ENCODE measurements at places on chromosomes 2 and 18. TPM values are rescaled to one million over a fixed set of nuclear protein-coding genes. Genes with fewer than 3 reads are reported as not detected.

UGT1A10 gene
- total RNA-seq, result not detected

ABCB11 gene
- total RNA-seq, result 0.16 TPM

SLC19A3 gene
- 1.2 TPM for total RNA-seq

VAMP8 gene
- total RNA-seq, result 0.94 TPM

UGT1A4 gene
- total RNA-seq, result not detected

GPBAR1 gene
- total RNA-seq, result not detected

NEU2 gene
- total RNA-seq, result not detected

TTLL4 gene
- total RNA-seq, result 6.7 TPM

C18orf54 gene
- total RNA-seq, result 8.7 TPM

CAPN13 gene
- 0.16 TPM for total RNA-seq

PARD3B gene
- total RNA-seq, result 5.6 TPM

AKAIN1 gene
- 3.6 TPM for total RNA-seq

KATNAL2 gene
- total RNA-seq, result 2.0 TPM

COL3A1 gene
- total RNA-seq, result 129 TPM

SPC25 gene
- 3.4 TPM for total RNA-seq

RFX8 gene
- 0.47 TPM for total RNA-seq

RGPD4 gene
- total RNA-seq, result not detected

CHRNA1 gene
- not detected for total RNA-seq

WNT6 gene
- not detected for total RNA-seq

TEKT4 gene
- 0.31 TPM for total RNA-seq

LBX2 gene
- not detected for total RNA-seq

IL1F10 gene
- not detected for total RNA-seq
